ENCODE measurements at places on chromosomes 11 and 22.

GRCh38 chr11:66561178-66561974 is 7.0 kb downstream of the CTSF start:
- DNase-seq: no peak

GRCh38 chr11:66119348-66120133 is 49.5 kb downstream of the PACS1 start:
- no peak for DNase-seq

DNA sequence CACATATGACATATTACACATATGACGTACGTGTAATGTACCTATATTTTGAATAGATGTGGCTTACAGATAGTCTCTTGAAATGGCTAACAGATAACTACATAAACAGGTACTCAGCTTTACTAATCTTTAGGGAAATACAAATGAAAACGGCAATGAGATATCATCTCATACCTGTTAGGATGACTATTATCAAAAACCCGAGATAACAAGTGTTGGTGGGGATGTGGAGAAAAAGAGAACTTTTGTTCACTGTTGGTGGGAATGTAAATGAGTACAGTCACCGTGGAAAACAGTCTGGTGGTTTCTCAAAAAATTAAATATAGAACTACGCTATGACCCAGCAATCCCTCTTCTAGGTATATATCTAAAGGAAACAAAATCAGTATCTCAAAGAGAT is 247.6 kb downstream of the ETS1 start:
- DNase-seq: no peak

- DNase-seq: no peak
Measured at GRCh38 chr11:3995949-3996554, 98.5 kb upstream of the RRM1 start.

DNA sequence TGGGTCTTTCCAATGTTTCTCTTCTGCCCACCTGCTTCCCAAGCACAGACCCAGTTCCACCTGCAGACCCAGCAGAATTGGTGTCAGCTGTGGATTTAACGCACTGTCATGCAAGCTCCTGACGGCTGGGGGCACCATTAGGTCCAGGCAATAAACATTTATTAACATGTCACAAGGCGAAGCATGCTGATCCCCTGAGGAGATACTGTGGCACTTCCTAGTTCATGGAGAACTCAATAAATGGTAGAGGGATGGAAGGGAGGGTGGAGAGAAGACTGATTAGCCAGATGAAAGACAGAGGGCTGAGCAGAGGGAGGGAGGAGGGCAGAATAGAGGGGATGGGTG is 68.3 kb upstream of the TSPAN18 start:
- no peak for DNase-seq

DNA sequence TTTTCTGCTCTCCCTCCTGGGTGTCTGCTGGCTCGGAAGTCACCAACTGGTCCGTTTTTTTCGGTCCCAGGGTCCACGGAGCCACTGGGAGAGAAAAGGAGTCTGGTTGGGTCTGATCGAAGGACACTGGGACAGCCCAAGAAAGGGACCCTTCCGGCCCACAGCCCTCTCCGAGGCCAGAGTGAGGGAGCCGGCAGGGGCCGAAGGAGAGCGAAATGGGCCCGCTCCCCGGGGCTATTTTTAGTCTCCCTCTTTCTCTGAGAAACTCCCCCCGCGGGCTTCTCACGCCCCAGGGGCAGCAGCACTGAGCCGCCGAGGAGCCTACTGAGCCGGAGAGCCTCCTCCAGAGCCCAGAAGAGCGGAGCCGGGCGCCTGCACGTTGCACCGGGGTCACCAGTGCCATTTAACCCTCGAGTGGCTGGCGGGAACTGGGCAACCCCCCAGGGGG is 1.9 kb downstream of the ESAM start:
- no peak for DNase-seq

- no peak for DNase-seq
Measured at GRCh38 chr11:70103256-70103975, 25.3 kb downstream of the ANO1 start.

DNA sequence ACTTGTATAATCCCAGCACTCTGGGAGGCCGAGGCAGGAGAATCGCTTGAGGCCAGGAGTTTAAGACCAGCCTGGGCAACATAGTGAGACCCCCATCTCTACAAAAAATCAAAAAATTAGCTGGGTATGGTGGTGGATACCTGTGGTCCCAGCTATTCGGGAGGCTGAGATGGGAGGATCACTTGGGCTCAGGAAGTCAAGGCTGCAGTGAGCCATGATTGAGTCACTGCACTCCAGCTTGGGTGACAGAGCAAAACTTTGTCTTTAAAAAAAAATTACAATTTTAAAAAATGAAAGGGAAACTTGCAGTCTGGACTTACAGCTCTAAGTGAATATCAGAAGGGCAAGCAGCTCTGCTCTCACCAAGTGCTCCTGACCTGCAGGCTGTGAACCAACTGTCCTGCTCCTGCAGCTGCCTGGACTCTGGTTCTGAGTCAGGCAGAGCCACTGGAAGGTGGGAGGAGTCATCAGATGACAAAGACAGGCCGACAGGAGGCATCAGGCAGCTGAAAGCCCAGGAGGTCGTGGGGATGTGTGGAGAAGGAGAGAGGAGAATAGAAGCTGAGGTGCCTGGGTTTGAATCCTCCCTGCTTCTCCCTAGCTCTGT is 9.6 kb downstream of the SMTNL1 start:
- DNase-seq: no peak

DNA sequence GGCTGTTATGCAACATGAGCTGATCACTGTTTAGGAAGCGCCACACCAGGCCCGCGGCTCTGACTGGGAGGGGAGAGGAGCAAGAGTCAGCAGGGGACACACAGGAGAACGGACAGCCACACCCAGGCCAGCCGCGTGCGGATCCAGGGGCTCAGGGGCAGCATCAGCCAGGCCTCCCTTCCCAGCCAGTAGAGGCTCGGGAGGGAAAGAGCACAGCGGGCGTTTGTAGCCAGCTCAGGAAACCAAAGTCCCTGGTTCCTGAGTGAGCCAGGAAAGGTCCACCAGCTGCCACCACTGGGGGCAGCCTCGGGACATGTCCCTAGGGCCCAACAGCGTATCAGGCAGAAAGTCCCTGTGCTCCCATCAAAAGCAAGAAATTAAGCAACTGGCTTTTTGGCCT is 71.8 kb upstream of the PITPNB start:
- DNase-seq: no peak

GRCh38 chr11:19683141-19683805 is 29.4 kb upstream of the NAV2 start:
- DNase-seq: no peak

GRCh38 chr11:63214093-63214492 is 29.3 kb downstream of the SLC22A25 start:
- DNase-seq: no peak

DNA sequence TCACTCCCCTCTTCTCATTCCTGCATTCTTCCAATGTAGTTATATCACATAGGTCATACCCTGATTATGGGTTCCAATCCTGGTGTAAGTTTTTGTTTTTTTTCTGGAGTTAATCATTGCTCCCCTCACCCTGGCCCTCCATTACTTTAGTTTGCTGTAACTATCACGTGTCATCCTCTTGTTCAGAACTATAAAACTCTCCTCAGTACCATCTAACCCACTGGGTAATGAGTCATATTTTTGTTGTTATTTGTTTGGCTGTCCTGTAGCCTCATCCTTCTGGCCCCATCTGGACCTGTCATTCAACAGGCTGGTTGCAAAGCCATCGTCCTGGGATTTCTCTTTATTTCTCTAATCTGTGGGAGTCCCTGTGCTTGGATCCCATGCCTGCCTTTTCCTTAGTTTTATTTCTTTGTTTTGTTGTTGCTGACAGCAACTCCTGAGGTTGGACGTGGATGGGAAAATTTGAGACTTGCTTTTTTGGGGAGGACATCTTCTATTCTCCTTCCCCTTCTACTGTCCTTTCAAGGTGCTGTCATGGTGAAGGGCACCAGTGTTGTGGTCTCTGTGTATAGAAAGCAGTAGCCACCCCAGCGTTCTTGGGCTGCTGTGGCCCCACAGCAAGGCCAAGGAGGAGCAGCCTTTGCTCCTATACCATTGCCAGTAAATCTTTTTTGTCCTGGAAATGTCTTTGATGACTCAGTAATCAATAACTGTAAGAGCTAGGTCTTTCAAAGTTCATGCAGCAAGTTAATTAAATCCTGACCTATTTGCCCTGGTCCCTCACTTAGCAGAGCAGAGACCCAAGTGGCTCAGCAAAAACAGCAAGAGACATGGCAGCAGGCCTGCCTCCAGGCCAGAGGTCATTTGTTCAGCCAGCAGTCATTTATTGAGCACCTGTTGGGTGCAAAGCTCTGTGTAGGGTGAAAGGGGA is 82.5 kb downstream of the C22orf31 start:
- no peak for DNase-seq

DNA sequence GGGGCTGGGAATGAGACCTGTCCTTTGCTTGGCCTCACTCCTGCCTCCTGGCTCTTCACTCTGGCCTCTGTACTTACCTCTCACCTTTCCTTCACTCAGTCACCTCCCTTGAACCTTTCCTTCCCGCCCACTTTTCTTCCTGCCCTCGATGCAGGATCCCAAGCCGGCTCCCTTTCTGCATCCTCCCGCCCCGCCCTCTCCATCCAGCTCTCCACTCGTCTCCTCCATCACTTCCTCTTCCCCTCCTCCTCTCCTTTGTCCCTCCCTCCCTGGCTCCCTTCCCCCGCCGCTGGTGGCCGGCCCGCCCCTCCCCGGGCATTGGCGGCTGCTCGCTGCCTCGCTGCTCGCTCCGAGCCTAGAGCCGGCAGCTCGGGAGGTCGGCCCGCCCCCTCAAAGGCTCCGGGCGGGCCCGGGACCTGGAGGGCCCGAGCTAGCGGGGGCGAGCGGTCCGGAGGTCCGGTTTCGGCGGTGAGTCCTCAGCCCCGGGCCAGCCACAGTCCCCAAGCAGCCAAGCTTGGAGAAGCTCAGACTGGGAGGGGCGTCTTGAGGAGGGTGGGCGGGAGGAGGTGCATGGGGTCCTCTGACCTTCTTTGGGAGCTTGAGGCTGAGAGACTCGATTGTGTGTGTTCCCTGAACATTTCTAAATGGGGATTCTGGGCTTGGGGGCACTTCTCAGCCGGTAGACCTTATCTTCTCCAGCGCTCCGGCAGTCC is 13.8 kb downstream of the PHLDB1 start:
- no peak for DNase-seq

GRCh38 chr11:28976012-28976800 is 868.0 kb downstream of the METTL15 start:
- no peak for DNase-seq

DNA sequence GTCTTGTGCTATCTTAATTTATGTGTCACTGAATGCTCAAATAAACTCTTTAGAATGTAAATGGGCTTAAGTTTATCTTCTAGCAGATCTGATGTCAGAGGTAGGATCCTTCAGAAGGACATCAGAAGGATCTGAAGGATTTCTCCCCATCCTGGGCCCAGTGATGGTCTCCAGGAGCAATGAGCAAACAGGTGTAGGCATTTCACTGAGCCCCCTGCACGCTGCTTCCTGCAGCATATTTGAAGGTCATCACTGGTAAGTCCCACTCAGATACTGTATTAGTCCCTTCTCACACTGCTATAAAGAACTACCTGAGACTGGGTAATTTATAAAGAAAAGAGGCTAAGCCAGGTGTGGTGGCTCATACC is 4.5 kb downstream of the GSTP1 start:
- no peak for DNase-seq

GRCh38 chr22:46638601-46639431 is 18.6 kb downstream of the GRAMD4 start:
- no peak for DNase-seq

Data from stimulated activated CD4-positive, alpha-beta T cell treated with anti-CD3 and anti-CD28 coated beads, TNF-alpha, amount 100 ng/mL, for 24 hours (primary cell).